GDM1 (cell line): ENCODE measurements at places on chromosomes 16 and 17.

DNA sequence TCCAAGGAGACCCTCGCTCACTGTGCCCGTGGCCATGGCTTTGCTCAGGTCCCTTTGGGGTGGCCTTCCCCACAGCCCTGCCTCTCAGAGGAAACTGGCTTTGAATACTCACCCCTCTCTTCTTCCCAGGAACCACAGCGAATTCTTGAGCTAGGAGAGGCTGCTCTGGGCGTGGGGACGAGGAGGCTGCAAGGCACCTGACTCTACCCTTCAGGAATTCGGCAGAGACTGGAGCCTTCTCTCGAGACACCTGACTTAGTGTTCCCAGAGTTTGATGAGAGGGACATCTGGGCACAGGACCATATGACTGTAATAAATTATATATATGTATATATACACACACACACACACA, 6.2 kb downstream of the LLGL2 start:
- DNase-seq: no peak

DNA sequence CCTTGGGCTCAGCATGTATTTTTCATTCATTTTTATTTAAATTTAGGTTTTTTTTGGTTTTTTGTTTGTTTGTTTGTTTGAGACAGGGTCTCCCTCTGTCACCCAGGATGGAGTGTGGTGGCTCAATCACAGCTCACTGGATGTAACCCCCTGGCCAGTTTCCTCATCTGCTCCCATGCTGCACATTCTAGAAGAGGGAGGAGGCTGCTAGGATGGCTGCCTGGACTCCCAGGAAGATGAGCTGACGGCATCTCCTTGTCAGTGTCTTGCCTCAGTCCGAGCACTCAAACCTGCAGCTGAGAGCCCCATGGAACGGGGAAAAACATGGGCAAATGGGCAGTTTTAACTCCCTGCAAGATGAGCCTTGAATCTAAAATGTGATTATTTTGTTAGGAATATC, 7.5 kb downstream of the MEAK7 start:
- no peak for DNase-seq

DNA sequence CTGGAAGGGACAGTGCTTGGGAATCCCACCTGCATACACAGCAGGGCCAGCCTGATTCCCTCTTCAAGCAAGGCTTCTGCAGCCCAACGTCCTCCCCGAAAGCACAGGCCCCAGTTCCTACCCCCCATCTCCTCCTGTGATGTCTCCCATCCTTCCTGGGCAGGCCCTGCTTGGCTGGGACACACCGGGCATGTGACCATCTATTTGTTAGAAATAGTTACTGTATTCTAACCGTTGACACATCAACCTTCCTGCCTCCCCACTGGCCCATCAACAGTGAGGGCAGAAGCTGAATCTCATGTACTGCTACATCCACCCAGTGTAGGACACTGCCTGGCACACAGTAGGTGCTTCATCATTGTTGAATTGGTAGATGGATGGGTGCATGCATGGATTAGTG, 10.7 kb downstream of the PRR29 start:
- no peak for DNase-seq

GRCh38 chr16:87198328-87198832, 118.8 kb downstream of the C16orf95 start:
- DNase-seq: no peak

- no peak for DNase-seq
These were observed 20.8 kb upstream of the CDC6 start for GRCh38 chr17:40266882-40267281.

DNA sequence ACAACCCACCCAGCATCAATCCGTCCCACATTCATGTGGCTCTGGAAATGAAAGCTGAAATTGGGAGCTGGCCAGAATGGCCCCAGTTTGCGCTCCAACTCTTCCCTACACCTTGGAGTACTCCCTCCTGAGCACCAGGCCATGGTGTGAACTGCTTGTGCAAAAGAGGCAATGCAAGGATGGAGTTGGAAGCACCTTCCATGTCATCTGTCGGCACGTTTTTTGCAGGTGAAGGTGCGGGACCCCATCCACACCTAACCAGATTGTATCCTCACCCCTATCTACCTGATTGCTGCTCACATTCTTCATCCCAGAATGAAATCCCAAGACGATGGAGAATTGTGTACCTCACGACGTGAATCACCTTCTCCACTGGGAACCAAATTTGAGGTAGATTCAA, 136.6 kb upstream of the WSB1 start:
- DNase-seq: no peak
